ENCODE measurements at places on chromosomes 12 and 14.

DNA sequence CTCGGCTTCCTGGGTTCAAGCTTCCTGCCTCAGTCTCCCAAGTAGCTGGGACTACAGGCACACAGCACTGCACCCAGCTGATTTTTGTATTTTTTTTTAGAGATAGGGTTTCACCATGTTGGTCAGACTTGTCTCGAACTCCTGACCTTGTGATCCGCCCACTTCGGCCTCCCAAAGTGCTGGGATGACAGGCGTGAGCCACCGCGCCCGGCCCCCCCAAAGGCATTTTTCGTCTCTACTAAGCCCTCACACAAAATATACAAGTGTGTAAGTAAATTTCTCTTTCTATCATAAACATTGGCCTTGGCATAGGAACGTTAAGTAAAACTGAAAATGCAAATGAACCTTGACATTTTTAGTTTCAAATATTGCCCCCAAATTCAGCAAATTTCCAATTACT is 2.1 kb downstream of the ACAD10 start:
- no peak for DNase-seq

DNA sequence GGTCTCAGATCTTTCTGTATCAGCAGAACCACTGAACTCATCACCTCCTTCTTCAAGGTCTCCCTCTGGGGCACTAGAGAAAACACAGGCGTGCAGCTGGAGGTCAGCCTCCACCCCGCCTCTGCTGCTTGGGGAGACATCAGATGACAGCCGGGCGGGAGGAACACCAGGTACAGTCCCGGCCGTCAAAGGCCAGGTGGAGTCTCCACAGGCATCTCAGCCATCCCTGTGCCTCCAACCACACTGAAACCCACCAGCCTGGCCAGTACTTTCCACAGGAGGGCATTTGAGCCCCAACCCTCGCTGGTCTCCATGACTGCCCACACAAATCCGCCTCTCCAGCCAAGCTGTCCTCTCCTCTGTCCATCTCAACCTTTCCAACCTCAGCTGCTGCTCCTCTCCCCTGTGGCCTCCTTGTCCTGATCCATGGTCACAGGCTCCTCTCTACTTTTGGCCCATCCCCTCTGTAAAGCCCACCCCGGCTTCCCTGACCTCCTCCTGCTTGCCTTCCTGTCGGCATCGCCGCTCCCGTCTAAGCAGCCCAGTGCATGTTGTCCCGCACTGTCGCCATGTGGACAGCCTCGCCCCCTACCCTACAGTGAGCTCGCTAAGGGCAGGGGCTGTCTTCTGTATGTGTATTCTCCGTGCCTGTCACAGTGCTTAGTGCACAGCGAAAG is 21.4 kb upstream of the FKBP4 start:
- no peak for DNase-seq

DNA sequence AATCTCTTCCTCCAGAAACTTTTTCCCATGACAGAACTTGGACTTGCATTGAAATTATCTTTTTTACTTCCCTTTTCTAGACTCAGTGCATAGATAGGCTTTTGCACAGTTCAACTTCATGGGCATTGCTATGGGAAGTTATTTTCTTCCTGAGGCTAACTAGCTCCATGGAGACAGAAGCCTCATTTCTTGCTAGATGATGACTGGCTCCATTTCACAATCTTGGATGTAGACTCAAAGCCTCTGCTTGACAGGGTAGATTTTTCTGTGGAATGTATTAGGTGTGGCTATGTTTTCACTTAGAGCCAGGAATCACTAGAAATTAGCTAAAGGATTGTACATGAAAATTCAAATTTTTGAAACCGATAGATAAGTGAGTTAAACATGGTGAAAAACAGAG is 884.1 kb upstream of the MGAT4C start:
- DNase-seq, result no peak

GRCh38 chr12:111412007-111412829 is 6.5 kb downstream of the SH2B3 start:
- DNase-seq, result no peak

GRCh38 chr14:73685328-73685727 is 28.9 kb downstream of the PNMA1 start:
- no peak for DNase-seq

GRCh38 chr12:67483871-67484554 is 164.5 kb upstream of the DYRK2 start:
- no peak for DNase-seq

GRCh38 chr12:68886636-68887572 is 46.1 kb downstream of the CPM start:
- no peak for DNase-seq

DNA sequence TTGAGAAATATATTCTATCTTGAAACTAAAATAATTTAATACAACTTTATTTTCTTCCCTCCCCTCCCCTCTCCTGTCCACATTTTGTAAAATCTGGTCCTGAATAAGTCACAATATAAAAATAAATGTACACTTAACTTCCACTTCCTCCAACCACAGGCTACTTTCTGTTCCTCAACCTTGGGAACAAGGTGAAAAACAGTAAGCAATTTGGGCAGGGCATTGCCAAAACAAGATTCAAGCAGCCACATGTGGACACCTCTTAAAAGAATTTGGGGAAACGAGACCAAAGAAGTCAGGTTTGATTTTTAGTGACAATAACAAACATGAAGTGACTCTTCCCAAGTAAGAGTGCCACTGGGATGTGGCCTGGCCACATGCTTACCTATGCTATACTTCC is 115.7 kb downstream of the PTPRQ start:
- DNase-seq, result no peak

GRCh38 chr12:101108130-101108529 is 101.9 kb downstream of the SLC5A8 start:
- no peak for DNase-seq

DNA sequence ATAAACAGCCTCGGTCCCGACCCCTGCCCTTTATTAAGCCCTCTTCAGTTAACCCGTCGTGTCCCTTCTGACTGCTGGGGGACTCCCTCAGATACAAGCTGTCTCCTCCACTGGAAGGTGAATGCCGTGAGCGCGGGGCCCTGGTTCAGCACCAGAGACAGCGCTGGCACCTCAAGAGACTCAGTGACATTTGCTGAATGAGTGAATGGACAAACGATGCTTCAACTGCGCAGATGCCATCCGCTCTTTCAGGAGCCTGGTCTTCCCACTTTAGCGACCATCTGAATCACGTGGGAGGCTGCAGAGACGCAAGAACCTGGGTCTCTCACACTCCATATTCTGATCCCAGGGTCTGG is 92.6 kb upstream of the SFSWAP start:
- no peak for DNase-seq

GRCh38 chr14:104687601-104688504 is 1.6 kb upstream of the INF2 start:
- no peak for DNase-seq

DNA sequence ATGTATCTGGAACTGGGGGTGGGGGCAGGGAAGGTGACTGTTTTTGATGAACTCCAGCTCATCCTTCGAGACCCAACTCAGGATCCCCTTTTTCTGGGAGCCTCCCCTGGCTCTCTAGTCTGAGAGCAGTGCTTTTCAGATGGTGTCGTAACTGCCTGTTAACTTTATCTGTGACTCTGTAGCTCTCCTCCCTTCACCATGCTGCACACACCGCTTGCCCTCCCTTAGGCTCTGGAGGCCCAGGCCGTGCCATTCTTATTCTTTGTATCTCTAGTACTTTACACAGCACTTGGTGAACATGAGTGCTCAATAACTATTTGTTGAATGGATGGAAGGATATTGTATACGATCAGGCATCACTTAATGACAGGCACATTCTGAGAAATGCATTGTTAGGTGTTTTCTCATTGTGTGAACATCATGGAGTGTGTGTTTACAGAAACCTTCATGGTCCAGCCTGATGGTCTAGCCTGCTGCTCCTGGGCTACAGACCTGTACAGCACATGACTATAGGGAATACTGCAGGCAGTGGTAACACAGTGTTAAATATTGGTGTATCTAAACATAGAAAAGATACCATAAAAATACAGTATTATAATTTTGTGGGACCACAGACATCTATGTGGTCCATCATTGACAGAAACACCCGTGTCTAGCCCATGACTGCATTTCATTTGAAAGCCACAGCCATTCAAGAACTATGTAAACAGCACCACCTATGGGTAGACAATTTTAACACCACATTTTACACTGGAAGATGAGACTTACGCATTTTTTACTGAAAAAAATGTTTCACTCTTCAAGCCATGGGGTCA is 91.8 kb downstream of the EML1 start:
- DNase-seq, result peak; percentile 73

DNA sequence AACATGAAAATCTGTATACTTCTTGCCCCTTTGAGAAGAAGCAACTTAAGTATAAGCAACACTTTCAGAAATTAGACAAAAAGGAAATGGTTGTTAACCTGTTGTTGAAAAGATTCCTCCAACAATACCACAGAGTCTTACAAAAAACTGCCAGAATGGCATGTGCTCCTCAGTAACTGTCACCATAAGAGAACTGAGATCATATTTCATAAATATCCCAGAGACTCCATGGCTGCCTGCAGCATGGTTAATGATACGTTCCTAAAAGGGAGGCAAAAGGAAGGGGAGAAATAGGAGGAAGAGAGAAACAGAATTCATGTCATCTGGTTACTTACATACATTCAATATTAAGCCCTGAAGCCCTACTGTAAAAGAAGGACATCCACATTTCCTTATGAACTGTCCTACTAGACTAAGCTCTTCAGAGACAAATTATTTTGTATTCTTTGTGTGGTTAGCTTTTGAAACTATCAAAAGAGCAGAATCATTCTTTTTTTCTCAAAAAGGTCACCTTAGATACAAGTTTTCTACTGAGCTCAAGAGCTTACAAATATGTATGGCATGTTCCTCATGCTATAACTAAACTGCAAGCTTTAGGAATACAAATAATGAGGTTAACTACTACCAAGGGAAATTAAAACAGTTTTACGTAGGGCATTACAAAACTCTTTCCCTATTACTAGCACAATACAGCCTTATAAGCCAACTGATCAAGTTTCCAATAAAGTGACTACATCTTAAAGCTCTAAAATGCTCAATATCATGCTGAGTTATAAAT is 37.8 kb downstream of the ERGIC2 start:
- DNase-seq, result no peak

DNA sequence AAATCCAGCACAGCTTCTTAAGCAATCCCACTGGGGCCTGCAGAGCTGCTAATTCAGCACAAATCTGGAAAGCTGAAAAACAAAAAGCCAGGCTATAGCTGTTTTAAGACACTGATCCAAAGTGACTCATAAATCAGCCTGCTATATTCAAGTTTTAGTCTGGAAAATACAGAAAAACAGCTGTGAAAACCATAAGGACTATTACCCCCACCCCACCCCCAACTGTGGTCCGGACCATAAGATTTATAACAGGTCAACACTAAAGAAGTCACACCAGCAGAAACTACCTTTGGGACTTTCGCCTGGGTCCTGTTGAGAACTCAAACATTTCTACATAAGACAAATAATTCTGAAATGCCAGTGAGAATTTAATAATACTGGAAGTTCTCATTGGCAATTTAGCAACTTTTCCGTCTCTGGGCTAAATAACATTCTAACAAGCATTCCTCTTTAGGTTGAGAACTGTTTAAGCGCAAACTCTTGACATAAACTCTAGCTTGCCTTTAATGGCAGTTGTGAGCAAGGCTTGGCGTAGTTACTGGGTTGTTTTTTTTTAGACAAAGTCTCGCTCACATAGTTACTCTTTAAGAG is 3.3 kb downstream of the LRIG3 start:
- DNase-seq, result no peak

DNA sequence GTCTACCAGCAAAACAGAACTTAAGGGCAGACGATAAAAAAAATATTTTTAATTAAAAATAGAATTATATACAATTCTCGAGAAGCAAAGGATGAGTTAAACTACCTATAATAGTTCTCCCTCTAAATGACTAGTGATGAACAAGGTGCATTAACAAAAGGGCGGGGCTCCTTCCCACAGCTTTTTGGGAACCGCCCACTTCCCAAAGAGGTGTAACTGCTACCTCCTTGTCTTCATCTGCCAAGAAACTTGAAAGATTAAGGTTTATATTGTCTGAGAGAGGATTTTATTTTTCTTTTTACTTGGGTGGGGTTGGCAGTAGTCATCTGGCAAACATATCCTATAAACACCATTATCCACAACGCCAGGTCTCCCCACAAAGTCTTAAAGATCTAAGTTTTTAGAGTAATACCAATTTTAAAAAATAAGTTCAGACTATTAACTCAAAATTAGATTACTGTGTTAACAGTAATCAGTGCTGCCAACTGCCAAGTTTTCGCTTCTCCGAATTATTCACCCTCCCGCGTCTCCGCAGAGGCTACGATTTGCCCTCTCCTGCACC is 938 bp downstream of the RALGAPA1 start:
- no peak for DNase-seq

DNA sequence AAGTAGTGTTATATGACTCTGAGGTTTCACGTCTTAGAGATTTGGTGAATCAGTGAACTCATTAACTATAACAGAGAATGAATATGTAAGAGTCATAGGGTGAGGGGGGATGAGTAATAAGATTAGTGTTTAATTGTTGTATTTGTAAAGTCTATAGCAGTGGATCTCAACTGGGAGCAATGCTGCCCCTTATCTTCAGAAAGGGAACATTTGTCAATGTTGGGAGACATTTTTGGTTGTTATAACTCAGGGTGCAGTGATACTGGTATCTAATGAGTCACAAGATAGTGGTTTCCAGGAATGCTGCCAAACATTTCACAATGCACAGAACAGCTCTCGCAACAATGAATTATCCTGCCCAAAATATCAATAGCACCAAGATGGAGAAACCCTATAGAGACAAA is 1193.7 kb downstream of the GALC start:
- no peak for DNase-seq

- DNase-seq, result no peak
These were observed 161.5 kb downstream of the SEC23A start for GRCh38 chr14:38941488-38941887.

- no peak for DNase-seq
These were observed 52.1 kb downstream of the DERA start for GRCh38 chr12:15963271-15963670.

DNA sequence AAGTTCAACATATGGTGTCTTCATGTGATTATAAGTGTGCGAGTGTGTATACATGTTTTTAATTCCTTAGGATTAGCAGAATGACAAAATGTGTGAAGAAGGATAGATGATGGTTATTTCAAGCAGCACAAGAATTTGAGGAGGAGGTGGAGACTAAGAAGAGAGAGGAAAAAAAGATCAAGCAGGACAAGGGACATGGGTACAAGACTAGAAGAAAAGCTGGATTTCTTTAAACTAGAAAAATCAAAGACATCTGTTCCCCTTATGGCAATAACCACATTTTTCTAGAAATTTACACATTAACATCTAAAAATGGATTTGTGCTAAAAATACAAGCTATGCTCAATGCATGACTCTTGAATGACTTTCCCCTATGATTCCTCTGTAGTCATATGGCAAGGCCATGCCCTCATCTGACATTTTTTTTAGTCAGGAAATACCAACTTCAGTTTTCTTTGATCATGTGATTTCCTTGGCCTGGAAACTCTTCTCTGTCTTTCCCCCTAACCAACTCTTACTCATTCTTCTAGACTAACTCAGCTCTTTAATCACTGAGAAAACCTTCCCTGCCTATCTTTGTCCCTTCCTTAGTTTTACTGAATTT is 435.8 kb downstream of the NRXN3 start:
- no peak for DNase-seq

Data from spinal cord (tissue), 10 donors.